ENCODE measurements at places on chromosomes 5 and 9.

DNA sequence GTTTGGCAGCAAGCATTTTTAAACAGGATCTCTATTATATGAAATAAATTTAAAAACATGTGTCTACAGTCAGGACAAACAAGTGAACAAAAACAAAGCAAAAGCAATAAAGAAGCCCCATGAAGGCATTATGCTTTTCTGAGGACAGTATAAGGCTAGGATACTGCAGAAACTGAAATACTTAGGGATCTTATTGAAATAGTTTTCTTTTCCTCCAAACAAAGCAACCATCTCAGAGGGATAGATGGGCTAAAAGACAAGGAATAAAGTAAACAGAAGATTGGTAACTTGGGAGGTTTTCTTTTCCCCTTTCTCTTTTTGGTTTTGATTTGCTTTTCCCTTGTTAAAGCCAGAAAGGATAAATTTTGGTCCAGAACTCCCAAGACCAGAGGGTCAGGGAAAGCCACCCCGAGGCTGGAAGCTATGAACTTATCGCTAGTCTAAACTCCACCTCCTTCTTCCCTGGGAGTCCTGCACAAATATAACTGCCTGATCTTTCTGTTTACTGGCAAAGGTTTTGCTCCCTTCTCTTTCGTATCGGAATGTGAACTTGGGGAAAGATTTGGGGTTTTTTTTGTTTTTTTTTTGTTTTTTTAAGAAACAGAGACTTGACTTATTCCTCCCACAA lies 164.0 kb downstream of the GHR start:
- no peak overlapping the region for H3K27ac ChIP-seq
- no peak overlapping the region for H3K4me3 ChIP-seq
- peak; percentile 21 for DNase-seq
- no peaks in the 10 kb centered on the region for H3K36me3 ChIP-seq
- no peaks in the 10 kb centered on the region for H3K27me3 ChIP-seq

GRCh38 chr5:112412346-112412745 lies 6.7 kb downstream of the EPB41L4A start:
- no peaks in the 10 kb centered on the region for H3K4me1 ChIP-seq
- H3K27me3 ChIP-seq, result no peaks in the 10 kb centered on the region
- DNase-seq, result no peak
- H3K36me3 ChIP-seq, result no peaks in the 10 kb centered on the region
- no peak overlapping the region for H3K4me3 ChIP-seq
- no peak overlapping the region for H3K27ac ChIP-seq

DNA sequence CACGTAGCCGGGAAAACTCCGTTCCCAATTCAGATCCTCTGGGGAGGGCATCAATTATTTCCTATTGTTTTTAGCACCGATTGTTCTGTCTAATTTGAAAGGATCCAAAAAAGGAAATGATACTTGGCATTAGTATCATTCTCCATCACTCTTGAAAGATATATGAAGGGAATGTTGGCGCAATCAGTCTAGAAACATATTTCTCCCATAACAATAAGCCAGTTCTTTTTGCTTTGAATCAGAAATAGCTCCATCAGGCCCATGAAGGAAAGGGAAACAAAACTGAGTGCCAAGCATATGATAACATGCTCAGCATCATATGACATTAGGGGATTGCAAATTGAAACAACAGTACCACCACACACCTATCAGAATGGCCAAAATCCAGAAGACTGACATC lies 39.8 kb downstream of the SRD5A1 start:
- H3K27me3 ChIP-seq, result no peaks in the 10 kb centered on the region
- H3K4me3 ChIP-seq, result no peak overlapping the region
- H3K36me3 ChIP-seq, result no peaks in the 10 kb centered on the region
- DNase-seq, result no peak

DNA sequence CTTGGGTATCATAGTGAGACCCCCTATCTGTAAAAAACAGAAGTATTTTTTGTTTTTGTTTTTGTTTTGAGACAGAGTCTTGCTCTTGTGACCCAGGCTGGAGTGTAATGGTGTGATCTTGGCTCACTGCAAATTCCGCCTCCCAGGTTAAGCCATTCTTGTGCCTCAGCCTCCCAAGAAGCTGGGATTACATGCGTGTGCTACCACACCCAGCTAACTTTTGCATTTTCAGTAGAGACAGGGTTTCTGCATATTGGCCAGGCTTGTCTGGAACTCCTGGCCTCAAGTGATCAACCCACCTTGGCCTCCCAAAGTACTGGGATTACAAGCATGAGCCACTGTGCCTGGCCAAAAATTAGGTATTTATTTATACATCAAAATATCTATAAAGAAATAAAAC lies 10.2 kb upstream of the CCDC171 start:
- no peaks in the 10 kb centered on the region for H3K36me3 ChIP-seq
- no peaks in the 10 kb centered on the region for H3K27me3 ChIP-seq
- no peak overlapping the region for H3K4me3 ChIP-seq
- H3K27ac ChIP-seq, result no peak overlapping the region
- no peak for DNase-seq
- H3K4me1 ChIP-seq, result no peaks in the 10 kb centered on the region

GRCh38 chr5:120677481-120677880 lies 213.4 kb downstream of the PRR16 start:
- H3K27me3 ChIP-seq, result no peaks in the 10 kb centered on the region
- H3K27ac ChIP-seq, result no peak overlapping the region
- H3K4me3 ChIP-seq, result no peak overlapping the region
- H3K36me3 ChIP-seq, result no peaks in the 10 kb centered on the region
- DNase-seq, result no peak

GRCh38 chr5:134240421-134240962 lies 14.6 kb upstream of the PPP2CA start:
- H3K4me1 ChIP-seq, result peaks cover 5% of the 10 kb centered on the region
- no peaks in the 10 kb centered on the region for H3K36me3 ChIP-seq
- H3K27ac ChIP-seq, result no peak overlapping the region
- no peak overlapping the region for H3K4me3 ChIP-seq

- no peaks in the 10 kb centered on the region for H3K36me3 ChIP-seq
- no peak overlapping the region for H3K27ac ChIP-seq
- H3K4me1 ChIP-seq, result no peaks in the 10 kb centered on the region
- no peak for DNase-seq
These were observed 151.6 kb downstream of the SIL1 start for GRCh38 chr5:139046551-139046950.

- no peaks in the 10 kb centered on the region for H3K27me3 ChIP-seq
- H3K36me3 ChIP-seq, result no peaks in the 10 kb centered on the region
- DNase-seq, result no peak
- no peak overlapping the region for H3K4me3 ChIP-seq
These were observed 349.7 kb downstream of the ARRDC3 start for GRCh38 chr5:91033370-91033769.

DNA sequence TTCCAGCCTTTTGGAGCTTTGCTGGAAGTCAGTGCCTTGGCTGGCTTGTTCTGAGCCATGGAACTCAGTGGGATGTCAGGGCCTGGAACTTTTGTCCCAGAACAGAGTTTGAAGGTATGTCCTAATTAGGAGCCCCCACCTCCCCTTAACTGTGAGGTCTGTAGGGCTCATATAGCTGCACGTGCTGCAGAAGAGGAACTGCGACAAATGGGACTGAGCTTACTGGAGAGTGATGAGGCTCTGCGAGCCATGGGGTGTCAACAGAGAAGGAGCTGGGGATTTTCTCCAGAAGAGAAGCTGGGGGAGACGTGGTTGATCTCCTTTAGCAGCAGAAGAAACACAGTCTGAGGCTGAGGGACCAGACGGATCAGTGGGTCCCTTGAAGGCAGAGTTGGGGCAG lies 10.9 kb downstream of the TMEM8B start:
- no peaks in the 10 kb centered on the region for H3K27me3 ChIP-seq
- no peak overlapping the region for H3K4me3 ChIP-seq
- no peaks in the 10 kb centered on the region for H3K36me3 ChIP-seq
- no peak for DNase-seq

DNA sequence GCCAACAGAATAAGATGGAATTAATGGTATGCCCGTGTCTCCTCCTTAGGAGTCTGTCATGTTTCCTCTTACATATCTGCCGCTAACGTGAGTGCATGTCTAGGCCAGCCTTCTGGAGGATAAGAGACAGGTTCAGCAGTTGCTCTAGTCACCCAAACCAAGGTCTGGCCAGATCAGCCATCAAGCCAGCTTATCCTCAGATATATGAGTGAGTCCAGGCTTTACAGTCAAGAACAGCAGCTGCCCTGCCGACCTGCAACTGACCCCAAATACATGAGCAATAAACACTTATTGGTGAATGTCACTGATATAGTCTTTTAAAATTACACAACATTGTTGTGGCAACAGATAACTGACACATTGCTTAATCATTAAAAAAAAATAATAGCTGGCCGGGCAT lies 123.5 kb downstream of the TSSK1B start:
- no peak overlapping the region for H3K4me3 ChIP-seq
- no peaks in the 10 kb centered on the region for H3K27me3 ChIP-seq
- no peak overlapping the region for H3K27ac ChIP-seq
- DNase-seq, result no peak
- no peaks in the 10 kb centered on the region for H3K36me3 ChIP-seq
- no peaks in the 10 kb centered on the region for H3K4me1 ChIP-seq

GRCh38 chr5:66273121-66273520 lies 129.0 kb downstream of the SREK1 start:
- no peak for DNase-seq
- H3K27ac ChIP-seq, result no peak overlapping the region
- H3K4me1 ChIP-seq, result no peaks in the 10 kb centered on the region
- no peaks in the 10 kb centered on the region for H3K36me3 ChIP-seq
- H3K27me3 ChIP-seq, result no peaks in the 10 kb centered on the region

DNA sequence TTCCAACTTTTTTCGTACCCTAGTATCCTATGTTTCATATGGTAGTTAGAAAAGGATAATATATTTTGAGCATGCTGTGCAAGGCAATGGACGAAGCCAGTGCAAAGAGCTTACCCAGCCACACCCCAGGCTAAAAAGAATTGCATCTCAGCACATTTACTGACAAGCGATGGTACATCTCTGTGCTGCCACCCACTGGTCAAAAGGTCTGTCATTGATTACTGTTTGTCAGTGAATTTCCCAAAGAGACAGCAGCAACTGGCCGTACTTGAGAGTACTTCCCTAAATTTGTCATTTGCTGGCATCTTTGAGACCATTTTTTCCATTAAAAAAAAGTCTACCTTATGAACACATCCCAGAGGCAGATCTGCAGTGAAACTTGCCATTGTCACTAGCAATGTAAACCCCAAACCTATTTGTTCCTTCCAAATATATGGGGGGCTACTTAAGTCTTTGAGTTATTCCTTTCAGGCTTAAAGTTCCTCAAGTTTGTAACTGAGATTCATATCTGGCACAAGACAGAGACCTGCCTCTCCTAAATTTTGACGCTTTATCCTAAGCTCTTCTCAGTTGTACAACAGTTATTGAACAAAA lies 184.3 kb downstream of the CTNND2 start:
- H3K36me3 ChIP-seq, result no peaks in the 10 kb centered on the region
- no peaks in the 10 kb centered on the region for H3K4me1 ChIP-seq
- H3K27ac ChIP-seq, result no peak overlapping the region

GRCh38 chr5:175920231-175920811 lies 47.8 kb downstream of the THOC3 start:
- DNase-seq, result no peak
- H3K4me1 ChIP-seq, result no peaks in the 10 kb centered on the region
- H3K27me3 ChIP-seq, result no peaks in the 10 kb centered on the region
- no peaks in the 10 kb centered on the region for H3K36me3 ChIP-seq

DNA sequence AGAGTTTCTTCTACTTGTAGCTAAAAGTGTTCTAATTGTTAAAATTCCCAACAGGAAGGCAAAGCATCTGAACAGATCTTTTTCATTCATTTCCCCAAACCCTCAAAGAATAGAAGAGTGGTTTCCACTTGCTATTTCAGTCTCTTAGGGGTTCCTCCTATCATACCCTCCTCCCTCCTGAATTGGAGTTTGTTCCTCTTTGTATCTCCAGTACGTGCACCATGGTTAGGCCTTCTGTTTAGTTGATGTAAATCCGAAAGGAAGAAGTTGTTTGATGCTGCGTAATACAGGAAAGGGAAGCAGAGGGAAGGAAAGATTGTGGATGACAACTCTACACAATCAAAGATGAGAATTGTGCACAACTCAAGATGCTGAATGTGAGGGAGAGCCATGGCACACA lies 303.6 kb downstream of the PIK3R1 start:
- H3K27me3 ChIP-seq, result no peaks in the 10 kb centered on the region
- no peak overlapping the region for H3K4me3 ChIP-seq
- H3K4me1 ChIP-seq, result no peaks in the 10 kb centered on the region
- DNase-seq, result no peak
- no peaks in the 10 kb centered on the region for H3K36me3 ChIP-seq

- no peaks in the 10 kb centered on the region for H3K27me3 ChIP-seq
- no peak overlapping the region for H3K4me3 ChIP-seq
- no peak for DNase-seq
- H3K36me3 ChIP-seq, result no peaks in the 10 kb centered on the region
These were observed 34.6 kb downstream of the GADD45G start for GRCh38 chr9:89639367-89639795.

DNA sequence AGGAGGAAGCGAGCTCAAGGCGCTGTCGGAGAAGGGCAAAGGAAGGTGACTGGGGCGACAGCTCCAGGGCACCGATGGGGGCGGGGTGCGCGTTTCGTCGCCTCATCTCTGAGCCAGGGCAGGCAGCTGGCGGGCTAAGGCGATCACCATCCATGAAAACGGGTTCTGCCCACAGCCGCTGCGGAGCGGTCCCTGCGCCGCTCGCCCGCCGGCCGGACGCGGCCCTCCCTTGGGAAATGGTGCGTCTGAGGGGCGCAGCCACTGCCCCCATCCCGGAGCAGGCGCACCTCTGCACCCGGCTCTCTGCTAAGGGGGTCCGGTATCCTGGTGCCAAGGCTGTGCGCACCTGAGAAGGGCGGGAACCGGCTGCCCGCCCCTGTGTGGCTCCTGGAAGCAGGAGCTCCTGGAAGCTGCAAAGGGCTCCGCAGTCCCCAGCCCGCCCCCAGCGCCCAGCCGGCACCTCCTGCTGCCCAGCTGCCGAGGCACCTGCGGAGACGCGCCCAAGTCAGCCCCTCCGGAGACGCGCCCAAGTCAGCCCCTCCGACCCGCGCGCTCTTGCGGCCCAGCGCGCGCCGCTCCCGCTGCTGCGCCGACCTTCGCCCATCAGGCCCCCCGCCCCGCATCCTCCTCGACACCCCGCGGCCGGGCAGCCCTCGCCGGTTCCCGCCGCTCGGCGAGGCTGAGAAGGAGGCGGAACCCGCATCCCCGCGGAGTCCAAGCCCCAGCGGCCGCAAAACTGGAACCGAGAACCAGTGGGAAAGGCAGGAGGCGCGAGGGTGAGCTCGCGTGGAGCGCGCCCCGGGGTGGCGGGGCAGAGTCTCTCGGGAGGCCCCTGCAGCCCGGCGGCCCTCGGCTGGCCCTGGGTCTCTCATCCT lies 757 bp downstream of the ANKRD34B start:
- H3K36me3 ChIP-seq, result no peaks in the 10 kb centered on the region
- no peak for DNase-seq
- H3K27me3 ChIP-seq, result no peaks in the 10 kb centered on the region
- no peak overlapping the region for H3K27ac ChIP-seq

- H3K36me3 ChIP-seq, result peaks cover 9% of the 10 kb centered on the region
- no peaks in the 10 kb centered on the region for H3K4me1 ChIP-seq
- H3K4me3 ChIP-seq, result no peak overlapping the region
- DNase-seq, result no peak
- no peak overlapping the region for H3K27ac ChIP-seq
These were observed 51.6 kb upstream of the MACIR start for GRCh38 chr5:103207011-103207410.
